Stimulated activated CD8-positive, alpha-beta memory T cell treated with anti-CD3 and anti-CD28 coated beads, Interleukin-2, amount 100 ng/mL, for 1 hour (primary cell): ENCODE measurements at places on chromosomes 5 and 9.

GRCh38 chr5:128074171-128074570 lies 9.4 kb upstream of the SLC12A2 start:
- DNase-seq: no peak

DNA sequence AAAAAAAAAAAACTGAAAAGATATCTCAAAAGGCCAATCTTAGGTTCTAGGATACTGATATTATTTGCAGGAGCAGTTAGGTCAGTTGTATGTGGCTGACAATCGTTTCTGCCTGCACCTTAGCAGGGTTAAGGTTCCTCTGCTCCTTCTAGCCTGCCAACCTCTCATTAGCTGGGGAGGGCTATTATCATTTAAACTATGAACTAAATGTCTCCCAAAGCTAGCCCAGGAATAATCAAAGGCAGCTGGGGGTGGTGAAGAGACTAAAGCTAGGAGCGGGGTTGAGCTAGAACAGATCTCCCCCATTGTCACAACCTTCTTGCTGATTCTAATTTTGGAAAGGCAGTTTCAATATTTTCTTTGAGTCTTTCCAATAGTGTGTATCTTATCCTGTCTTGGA lies 99.9 kb downstream of the ICE1 start:
- no peak for DNase-seq

GRCh38 chr5:89246864-89247263 lies 363.9 kb upstream of the MEF2C start:
- DNase-seq: no peak

DNA sequence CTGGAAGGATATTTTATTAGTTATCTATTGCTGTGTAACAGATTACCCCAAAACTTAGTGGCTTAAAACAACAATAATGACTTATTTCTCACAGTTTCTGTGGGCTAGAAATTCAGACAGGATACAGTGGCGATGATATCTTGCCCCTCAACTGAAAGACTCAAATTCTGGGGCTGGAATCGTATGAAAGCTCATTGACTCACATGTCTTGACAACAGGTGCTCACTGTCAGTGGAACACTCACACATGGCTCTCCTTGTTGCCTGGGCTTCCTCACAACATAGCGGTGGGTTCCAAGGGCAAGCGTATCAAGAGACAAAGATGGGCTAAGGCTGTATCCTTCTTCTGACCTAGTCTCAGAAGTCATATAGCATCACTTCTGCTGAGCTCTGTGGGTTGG lies 3.7 kb upstream of the GNPDA1 start:
- DNase-seq: no peak

GRCh38 chr9:11340654-11341053 lies 727.9 kb upstream of the PTPRD start:
- DNase-seq: no peak

DNA sequence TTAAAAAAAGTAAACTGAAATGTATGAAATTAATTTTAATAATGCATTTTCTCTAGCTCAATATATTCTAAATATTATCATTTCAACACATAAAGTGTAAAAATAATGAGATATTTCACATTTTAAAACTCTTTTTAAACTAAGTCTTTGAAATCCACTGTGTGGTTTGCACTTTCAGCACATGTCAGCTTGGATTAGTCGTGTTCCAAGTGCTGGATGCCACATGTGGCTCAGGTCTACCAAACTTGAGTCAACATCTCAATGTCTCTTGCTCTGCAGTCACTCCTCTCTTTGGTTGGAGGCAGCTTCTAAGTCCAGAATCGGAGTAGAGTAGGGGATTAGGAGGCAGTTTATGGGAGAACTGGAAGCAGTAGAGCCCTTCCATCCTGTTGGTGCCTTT lies 173.7 kb upstream of the ANKRD55 start:
- no peak for DNase-seq
